ENCODE measurements at places on chromosomes 2 and 18. TPM values are rescaled to one million over a fixed set of nuclear protein-coding genes. Genes with fewer than 3 reads are reported as not detected.

DNA sequence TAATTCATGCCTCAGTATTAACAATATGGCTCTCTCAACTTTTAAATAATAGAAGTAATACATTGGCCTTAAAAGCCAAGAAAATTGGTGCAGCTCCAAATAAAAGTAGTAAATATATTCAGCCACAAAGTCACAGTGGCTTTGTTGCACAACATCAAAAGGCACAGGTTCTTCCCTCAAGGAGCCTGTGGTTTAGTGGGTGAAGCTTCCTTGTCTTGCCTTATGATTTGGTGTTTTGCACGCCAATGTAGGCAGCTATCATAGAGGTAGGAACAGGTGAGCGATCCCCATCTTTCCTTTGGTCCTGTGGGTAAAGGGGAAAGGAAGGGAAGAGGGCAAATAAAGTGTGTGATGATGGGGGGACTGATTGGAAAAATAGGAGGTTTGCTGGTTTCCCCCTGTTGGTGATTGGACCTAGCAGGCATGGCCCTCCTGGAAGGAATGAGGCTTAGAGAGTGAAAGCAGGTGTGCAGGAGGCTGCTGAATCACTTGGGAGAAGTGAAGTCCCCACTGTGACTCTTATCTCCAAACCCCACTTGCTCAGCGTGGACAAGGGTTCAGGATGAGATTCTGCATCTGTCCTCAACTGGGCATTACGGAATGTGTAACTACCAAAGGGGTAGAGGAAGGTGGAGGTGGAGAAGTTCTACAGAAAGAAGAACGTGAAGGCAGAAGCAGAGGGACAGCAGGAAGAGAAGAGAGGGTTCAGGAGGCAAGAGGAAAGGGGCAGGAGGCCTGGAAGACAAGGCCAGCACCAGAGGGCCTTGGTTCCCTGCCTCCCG lies 20.1 kb upstream of the TNP1 start:
- H3K4me3 ChIP-seq, result no peak overlapping the region
- no peaks in the 10 kb centered on the region for H3K36me3 ChIP-seq
- DNase-seq, result no peak

GRCh38 chr2:216916956-216917650 lies 57.2 kb upstream of the TNP1 start:
- no peak overlapping the region for H3K4me3 ChIP-seq
- H3K4me1 ChIP-seq, result no peaks in the 10 kb centered on the region
- H3K27ac ChIP-seq, result no peak overlapping the region
- no peaks in the 10 kb centered on the region for H3K36me3 ChIP-seq

DNA sequence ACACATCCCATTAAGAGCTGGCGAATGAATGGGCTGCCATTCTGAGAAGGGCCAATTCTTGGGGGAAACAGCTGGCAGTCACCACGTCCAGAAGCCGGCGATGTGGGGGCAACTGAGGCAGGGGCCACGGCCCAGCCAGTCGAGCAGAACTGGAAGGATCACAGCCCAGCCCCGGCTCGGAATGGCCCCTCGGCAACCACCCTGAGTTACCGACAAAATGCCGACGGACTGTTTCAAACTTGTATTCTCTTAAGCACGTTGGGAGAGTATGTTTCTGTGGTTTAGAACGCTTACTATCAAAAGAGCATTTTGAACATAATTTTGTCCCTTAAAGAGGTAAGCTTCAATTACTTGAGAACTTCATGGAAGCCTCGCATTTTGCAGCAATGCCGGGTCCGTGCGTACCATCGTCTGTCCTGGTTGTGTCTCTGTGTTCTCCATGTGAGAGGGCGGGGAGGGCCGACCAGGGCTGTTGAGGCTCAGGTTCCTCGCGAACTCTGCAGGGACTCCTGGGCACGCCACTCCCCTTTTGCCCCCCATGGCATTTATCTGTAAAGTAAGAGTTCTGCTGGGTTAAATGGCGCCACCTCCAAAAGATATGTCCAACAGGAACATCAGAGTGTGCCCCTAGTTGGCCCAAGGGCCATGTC lies 155.9 kb downstream of the TWIST2 start:
- H3K27me3 ChIP-seq, result no peaks in the 10 kb centered on the region
- no peak overlapping the region for H3K4me3 ChIP-seq
- peak overlapping the region; percentile 80 for H3K27ac ChIP-seq
- peaks cover 10% of the 10 kb centered on the region for H3K4me1 ChIP-seq
- H3K36me3 ChIP-seq, result no peaks in the 10 kb centered on the region

- DNase-seq, result no peak
- H3K27ac ChIP-seq, result no peak overlapping the region
- H3K4me1 ChIP-seq, result no peaks in the 10 kb centered on the region
- H3K36me3 ChIP-seq, result no peaks in the 10 kb centered on the region
- no peaks in the 10 kb centered on the region for H3K27me3 ChIP-seq
Observed at GRCh38 chr2:1014802-1015201, 64.2 kb downstream of the SNTG2 start.

GRCh38 chr2:197383825-197384224 lies 51.0 kb downstream of the SF3B1 start:
- no peak overlapping the region for H3K4me3 ChIP-seq
- H3K27me3 ChIP-seq, result no peaks in the 10 kb centered on the region
- no peaks in the 10 kb centered on the region for H3K36me3 ChIP-seq

GRCh38 chr18:31648966-31649429 lies 35.4 kb downstream of the B4GALT6 start:
- no peak for DNase-seq
- H3K4me1 ChIP-seq, result no peaks in the 10 kb centered on the region
- H3K4me3 ChIP-seq, result no peak overlapping the region
- H3K27ac ChIP-seq, result no peak overlapping the region

DNA sequence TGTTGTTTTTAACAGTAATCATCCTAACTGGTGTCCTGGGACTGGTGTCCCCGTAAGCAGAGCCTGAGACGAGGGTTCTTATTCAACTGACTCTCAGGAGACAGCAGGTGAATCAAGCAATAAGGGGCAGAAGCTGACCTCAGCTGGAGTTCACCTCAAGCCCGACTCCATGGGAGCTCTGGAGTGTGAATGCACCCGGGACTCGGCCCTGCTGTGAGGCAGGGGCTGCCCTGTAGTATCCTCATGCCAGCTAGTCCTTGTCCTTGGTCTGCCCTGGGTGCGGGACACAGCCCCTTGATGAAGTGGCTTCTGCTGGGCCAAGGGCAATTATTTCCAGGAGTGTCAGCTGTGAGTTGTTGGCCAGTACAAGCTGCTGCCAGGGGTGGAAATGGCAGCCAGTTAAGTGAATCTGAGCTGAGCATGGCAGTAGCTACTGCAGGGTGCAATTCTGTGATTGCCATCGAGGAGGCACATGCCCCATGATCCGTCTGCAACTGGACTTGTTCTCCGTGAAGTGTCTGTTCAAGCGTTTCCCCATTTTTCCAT lies 54.9 kb upstream of the OTOS start:
- H3K27ac ChIP-seq, result no peak overlapping the region
- H3K36me3 ChIP-seq, result no peaks in the 10 kb centered on the region
- H3K27me3 ChIP-seq, result no peaks in the 10 kb centered on the region
- no peak for DNase-seq
- no peak overlapping the region for H3K4me3 ChIP-seq

GRCh38 chr18:69127873-69128500 lies 272.7 kb upstream of the DOK6 start:
- H3K27me3 ChIP-seq, result no peaks in the 10 kb centered on the region
- H3K4me3 ChIP-seq, result no peak overlapping the region
- no peaks in the 10 kb centered on the region for H3K4me1 ChIP-seq
- no peak overlapping the region for H3K27ac ChIP-seq
- DNase-seq, result peak; percentile 28

- no peaks in the 10 kb centered on the region for H3K4me1 ChIP-seq
- H3K27me3 ChIP-seq, result no peaks in the 10 kb centered on the region
- DNase-seq, result no peak
- peak overlapping the region; percentile 18 for H3K4me3 ChIP-seq
- no peak overlapping the region for H3K27ac ChIP-seq
- no peaks in the 10 kb centered on the region for H3K36me3 ChIP-seq
Observed at GRCh38 chr2:232876978-232877441, 6.9 kb downstream of the SNORC start.

- H3K27ac ChIP-seq, result no peak overlapping the region
- H3K4me1 ChIP-seq, result peaks cover 7% of the 10 kb centered on the region
- no peaks in the 10 kb centered on the region for H3K27me3 ChIP-seq
- DNase-seq, result no peak
Observed at GRCh38 chr2:62204998-62205496, 9.1 kb downstream of the B3GNT2 start.

GRCh38 chr2:100831831-100832230 lies 11.9 kb downstream of the NPAS2 start:
- no peaks in the 10 kb centered on the region for H3K4me1 ChIP-seq
- no peaks in the 10 kb centered on the region for H3K27me3 ChIP-seq
- no peak overlapping the region for H3K4me3 ChIP-seq

DNA sequence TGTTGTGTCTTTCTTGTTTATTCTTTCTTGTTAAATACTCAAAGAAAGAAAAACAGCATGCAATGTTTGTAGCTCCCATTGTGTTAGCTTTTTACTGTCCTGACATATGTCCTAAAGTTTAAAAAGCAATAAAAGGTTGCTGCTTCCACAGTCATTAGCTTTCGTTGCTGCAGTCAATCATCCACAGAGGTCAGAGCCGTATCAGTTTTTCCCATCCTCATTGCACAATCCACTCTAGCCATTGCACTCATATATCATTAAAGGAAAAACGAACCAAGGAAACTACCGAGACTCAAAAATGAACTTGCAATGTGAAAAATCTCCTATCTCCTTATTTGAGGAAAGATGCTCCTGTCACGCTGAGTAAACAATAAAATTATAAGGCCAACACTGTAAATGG lies 954.1 kb downstream of the DPP10 start:
- H3K27me3 ChIP-seq, result no peaks in the 10 kb centered on the region
- no peak overlapping the region for H3K27ac ChIP-seq
- no peaks in the 10 kb centered on the region for H3K4me1 ChIP-seq
- no peak overlapping the region for H3K4me3 ChIP-seq
- no peaks in the 10 kb centered on the region for H3K36me3 ChIP-seq

GRCh38 chr2:86072271-86072858 lies 33.3 kb downstream of the POLR1A start:
- peak overlapping the region; percentile 73 for H3K27ac ChIP-seq
- peaks cover 8% of the 10 kb centered on the region for H3K4me1 ChIP-seq
- DNase-seq, result peak; percentile 51

Gene CDH7
- total RNA-seq, result not detected

Gene M1AP
- total RNA-seq, result 0.49 TPM

Gene DNAJC5G
- 1.5 TPM for total RNA-seq

Gene ZDBF2
- 27.9 TPM for total RNA-seq

Gene VWA3B
- total RNA-seq, result 0.98 TPM

Gene CYP27A1
- total RNA-seq, result 15.7 TPM

Gene CTDP1
- 6.2 TPM for total RNA-seq

Gene IHH
- 0.83 TPM for total RNA-seq

Gene COL3A1
- 501 TPM for total RNA-seq

Gene ERFE
- 0.83 TPM for total RNA-seq

Gene VIT
- total RNA-seq, result 1.6 TPM

Gene STAT4
- 0.51 TPM for total RNA-seq

Gene SYT4
- total RNA-seq, result not detected

Gene ELMOD3
- total RNA-seq, result 12.8 TPM
